ENCODE measurements at places on chromosomes 7 and 10.

DNA sequence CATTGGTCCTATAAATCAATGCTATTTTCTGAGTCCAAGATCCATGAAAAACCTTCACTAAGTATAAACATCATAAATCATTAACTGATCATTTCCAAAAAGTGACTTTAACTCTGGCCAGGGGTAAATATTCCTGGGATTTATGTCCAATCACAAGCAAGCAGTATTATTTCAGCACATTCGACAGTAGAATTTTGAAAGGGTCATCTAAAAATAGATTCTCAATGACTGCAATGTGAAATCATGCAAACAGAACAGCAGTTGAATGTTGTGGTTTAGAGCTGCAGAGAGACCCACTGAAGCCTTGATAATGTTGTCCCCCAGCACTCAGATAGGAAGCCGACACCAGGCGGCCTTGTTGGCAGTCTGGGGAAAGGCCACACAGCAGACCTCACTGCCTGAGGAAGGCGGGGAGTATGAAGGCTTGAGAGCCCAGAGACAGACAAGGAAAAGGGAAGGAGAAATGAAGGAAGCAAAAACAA, 38.1 kb downstream of the FAM107B start:
- no peak for DNase-seq

GRCh38 chr7:132321387-132321786, 254.9 kb downstream of the PLXNA4 start:
- no peak for DNase-seq

DNA sequence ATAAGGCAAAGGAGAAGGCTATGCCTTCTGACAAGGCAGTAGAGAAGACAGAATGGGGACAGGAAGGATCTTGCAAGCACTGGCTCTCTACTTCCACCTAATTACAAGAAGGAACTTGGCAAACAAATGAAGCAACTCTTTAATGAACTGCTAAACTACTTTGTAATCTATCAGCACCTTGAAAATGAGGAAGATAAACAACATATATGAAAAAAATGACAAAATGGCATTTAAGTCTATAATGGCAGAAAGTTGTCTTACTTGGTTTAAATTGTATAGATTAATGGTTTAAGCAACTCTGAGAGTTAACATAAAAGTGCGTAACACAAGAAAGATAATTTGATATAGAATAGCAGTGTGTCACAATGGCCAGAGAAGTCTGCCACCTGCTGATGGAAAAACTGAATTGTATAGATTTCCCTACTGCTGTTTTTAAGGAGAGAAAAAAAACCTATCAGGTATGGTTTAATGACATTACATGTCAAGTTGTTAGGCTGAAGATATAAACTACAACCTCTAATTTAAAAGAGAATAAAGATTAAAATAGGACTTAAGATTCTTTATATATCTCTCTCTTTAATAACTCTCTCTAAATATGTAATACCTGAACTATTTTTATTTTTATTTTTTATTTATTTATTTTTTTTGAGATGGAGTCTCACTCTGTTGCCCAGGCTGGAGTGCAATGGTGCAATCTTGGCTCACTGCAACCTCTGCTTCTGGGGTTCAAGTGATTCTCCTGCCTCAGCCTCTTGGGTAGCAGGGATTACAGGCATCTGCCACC, 11.8 kb downstream of the NT5C3A start:
- DNase-seq = peak; percentile 3

DNA sequence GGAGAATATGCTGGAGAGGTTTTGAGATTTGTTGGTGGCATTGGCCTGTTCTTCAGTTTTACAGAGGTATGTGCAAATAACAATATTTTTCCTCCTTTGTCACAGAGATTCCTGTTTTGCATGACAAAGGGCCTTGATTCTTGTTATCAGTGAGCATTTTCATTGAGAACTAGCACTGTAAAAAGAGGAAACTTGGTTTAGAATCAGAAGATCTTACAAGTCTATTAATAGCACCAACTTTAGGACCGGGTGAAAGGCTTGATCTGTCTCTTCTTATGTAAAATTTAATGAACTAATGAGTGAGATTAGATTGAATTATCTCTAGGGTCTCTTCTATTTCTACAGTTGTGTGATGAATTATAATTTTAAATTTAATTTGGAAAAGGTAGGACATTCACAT, 25.5 kb downstream of the TSPAN13 start:
- no peak for DNase-seq

DNA sequence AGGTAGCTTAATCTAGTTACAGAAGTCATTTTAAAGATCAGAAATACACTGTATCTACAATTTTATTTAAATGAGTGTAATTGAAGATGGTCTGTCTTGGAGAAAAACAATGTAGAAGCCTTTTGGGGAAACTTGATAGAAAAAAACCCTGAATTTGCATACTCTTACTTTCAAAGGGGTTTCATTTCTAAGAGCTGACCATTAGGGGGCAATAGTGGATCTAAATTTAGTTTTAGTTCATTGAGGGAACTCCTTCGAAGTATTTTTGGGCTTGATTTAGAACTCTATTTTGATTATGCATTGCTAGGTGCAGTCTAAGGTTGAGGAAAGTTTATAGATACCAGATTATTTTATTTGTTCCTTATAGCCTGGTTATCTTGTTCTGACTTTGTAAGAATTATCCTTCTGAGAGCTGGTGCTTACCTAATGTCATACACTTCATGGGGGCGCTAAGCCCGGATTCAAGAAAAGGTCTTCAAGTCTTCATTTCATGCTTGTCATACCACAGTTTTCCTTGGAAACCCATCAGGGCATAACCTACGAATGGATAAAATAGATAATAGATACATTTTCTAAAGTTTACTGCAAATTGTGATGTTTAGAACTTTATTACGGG, 69.1 kb upstream of the MXI1 start:
- DNase-seq = no peak

DNA sequence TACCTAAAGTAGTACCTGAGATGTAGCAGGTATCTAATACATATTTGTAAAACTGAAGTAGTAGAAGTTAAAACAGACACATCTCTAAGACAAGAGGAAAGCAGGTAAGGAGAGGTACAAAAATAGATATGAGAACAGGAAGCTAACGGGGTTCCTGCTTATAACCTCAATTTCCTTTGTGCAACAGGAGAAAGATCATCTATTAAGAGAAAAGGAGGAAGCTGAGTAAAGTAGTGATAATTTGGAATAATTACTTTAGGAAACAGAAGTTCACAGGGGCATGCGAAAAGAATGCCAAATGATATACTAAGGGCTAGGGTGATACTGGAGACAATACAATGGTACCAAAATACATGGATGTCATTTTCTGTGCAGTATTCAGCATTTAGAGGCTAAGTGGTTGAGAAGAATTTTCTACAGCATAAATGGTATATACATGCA, 108.7 kb downstream of the NRBF2 start:
- DNase-seq = no peak

- DNase-seq = no peak
These were observed 97.4 kb downstream of the RAB18 start for GRCh38 chr10:27601503-27601902.

- DNase-seq = no peak
These were observed 113.3 kb downstream of the CYTH3 start for GRCh38 chr7:6159097-6159483.

Data from T follicular helper cell (primary cell).